ENCODE measurements at places on chromosomes 4 and X.

GRCh38 chrX:41095908-41096307, 10.7 kb downstream of the USP9X start:
- no peak for DNase-seq

GRCh38 chr4:184368290-184368689, 106.1 kb downstream of the IRF2 start:
- DNase-seq, result no peak

- no peak for DNase-seq
Measured at GRCh38 chr4:14877246-14878225, 124.7 kb upstream of the CPEB2 start.

- no peak for DNase-seq
Measured at GRCh38 chr4:187436251-187436650, 559.3 kb upstream of the ZFP42 start.

DNA sequence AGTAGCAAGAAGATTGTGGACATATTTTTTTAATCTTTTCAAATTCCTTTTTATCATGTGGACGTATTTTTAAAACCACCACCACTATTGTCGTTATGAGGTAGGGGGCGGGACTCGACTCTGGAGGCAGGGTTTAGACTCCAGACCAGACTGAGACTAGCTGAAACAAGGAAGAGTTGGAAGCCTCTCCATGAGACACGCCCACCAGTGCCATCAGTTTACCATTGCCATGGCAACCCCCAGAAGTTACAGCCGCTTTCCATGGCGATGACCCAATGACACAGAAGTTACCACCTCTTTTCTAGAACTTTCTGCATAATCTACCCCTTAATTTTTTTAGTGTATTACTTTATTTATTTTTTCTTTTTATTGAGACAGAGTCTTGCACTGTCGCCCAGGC, 8.7 kb downstream of the MRFAP1 start:
- DNase-seq, result no peak

GRCh38 chrX:48022738-48023137, 15.9 kb downstream of the SPACA5 start:
- DNase-seq, result no peak

- no peak for DNase-seq
Measured at GRCh38 chr4:18319431-18319830, 297.9 kb upstream of the LCORL start.

- no peak for DNase-seq
Measured at GRCh38 chr4:149277705-149278104, 537.9 kb downstream of the IQCM start.

- DNase-seq, result peak; percentile 2
Measured at GRCh38 chrX:77160301-77160700, 286.9 kb upstream of the FGF16 start.

DNA sequence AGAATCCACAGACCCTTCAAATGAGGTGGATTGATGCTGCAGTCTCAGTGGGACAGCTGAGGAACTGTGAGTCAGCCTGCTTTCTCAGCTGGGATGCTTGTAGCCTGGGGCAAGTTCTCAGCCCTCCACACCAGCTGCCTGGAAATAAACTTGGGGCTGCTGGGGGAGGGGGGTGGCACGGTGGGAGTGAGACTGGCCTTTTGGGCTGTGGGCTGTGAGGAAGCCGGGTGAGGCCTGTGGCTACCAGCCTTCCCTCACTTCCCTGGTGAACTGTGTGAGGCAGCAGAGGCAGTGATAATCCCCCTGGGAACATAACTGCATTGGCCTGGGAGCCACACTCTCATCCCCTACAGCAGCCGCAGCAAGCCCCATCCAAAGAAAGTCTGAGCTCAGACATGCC, 114.5 kb upstream of the GUCY1A1 start:
- DNase-seq, result peak; percentile 73

DNA sequence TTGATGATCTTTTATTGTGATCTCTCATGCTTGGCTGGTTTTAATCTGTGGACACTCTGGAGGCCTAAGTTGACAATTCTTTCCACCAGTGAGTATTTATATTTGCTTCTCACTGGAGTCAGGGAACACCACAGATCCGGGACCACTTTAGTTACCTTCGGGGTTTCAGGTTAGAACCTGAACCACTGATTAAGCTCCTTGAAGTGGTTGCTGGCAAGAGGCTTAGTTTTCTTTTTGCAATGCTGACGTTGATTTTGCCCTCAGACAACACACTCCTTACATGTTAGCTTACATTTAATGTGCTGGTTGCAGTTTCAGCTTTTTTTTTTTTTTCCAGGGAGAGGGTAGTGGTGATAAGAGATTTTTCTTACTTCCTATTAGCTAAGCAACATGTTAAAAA, 10.5 kb upstream of the ZNF330 start:
- DNase-seq, result no peak

DNA sequence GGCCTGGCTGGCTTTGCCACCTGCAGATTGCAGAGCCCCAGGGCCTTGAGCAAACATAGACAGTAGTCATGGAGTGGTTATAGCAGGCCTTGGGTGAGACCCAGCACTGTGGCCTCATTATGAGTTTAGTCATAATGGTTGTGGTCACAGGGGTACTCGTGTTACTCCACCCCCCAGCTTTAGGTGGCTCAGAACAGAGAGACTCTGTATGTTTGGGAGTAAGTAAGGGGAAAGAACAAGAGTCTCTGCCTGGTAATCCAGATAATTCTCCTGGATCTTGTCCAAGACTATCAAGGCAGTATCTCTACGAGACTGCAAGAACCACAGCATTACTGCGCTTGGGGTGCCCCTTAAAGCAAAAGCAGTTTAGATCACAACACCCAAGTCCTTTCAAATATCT, 62.3 kb upstream of the SCRG1 start:
- DNase-seq, result peak; percentile 3

DNA sequence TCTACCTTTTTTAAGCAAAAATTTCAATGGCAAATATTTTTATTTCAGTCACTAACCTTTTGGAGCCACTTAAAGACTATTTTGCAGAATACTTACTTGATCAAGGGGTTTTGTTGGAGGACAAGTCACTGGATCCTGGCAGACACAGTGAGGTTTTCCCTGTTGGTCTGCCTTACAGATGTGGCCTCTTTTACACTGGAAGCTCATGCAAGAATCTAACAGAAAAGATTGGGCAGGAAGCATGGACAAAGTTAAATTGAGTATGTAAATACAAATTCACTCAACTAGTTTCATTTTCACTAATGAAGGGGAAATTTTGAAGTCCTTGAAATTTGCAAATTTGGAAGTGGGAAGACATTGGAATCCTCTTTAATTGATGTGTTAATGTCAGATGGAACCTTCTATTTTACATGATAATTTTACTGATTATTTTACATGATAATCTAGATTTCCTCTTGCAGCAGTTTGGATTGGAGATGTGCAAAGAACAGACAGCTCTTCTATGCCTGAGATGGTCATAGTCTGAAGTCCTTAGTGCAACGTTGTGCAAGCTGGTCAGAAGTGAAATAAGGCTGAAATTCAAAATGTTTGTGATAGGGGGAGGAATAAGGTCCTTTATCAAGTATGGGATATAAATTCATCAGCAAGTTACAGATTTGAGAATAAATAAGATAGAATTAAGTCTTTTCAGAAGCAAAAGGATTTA, 38.4 kb downstream of the SPARCL1 start:
- no peak for DNase-seq

DNA sequence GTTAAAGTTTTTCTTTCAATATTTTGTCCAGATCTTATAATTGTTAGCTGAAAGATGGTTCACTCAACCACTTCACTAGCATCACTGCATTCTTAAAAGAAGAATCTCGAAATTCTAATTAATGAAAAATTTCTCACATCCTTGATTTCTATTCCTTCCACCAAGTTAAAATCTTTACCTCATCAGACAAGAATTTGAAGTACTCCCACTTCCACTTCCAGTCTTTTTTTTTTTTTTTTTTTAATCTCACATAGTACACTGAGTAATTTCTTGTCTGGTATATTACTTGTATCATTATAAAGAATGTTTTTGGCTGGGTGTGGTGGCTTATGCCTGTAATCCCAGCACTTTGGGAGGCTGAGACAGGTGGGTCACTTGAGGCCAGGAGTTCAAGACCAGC, 73.2 kb downstream of the FBXW7 start:
- peak; percentile 35 for DNase-seq

GRCh38 chrX:27660878-27661277, 70.7 kb downstream of the DCAF8L2 start:
- no peak for DNase-seq

DNA sequence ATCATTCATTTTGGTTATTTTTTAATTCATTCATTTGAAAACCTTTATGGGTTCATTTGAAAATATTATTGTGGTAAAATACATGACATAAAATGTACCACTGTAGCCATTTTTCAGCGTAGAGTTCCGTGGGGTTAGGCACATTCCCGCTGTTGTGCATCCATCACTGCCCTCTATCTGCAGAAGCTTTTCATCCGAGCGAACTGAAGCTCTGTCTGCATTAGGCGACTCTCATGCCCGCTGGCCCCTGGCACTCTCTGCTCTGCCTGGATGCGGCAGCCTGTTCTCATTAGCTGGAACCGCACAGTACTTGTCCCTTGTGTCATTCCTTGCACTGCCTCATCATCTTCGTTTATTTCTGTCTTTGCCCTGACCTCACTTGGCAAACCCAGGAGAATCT, 17.5 kb downstream of the CFAP99 start:
- DNase-seq, result no peak

- DNase-seq, result peak; percentile 20
Measured at GRCh38 chr4:174631901-174632758, 109.8 kb upstream of the HPGD start.

GRCh38 chrX:54825716-54826438, 18.3 kb downstream of the MAGED2 start:
- DNase-seq, result no peak

GRCh38 chr4:25178838-25179261, 18.6 kb upstream of the SEPSECS start:
- DNase-seq, result no peak

DNA sequence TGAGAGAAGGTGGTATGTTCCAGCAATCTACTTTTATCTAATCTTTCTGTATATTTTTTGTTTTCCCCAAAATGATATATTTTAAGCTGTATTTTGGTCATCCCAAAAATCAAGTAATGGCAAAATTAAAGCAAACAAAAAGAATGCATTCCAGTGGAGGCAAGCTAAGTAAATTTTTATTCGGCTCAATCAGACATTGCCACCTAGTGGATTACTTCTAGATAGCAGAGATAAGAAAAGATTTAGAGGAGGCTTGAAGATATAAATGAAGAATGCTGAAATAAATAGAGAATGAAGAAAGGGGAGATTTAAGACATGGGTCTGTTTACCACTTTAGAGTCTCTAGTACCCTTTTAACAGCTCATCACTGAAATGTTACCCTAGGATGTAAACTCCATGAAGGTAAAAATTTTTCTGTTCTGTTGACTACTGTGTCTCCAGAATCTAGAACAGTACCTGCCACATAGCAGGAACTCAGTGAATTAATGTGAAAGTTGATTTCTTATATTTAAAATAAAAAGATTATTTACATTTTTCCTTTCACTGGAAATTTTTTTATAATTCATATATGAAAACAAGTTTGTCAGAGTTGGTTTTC, 110.9 kb upstream of the ANK2 start:
- DNase-seq, result peak; percentile 46

- no peak for DNase-seq
Measured at GRCh38 chrX:32116047-32116446, 1044.2 kb upstream of the FTHL17 start.

GRCh38 chr4:186940476-186940875, 216.8 kb upstream of the FAT1 start:
- no peak for DNase-seq

DNA sequence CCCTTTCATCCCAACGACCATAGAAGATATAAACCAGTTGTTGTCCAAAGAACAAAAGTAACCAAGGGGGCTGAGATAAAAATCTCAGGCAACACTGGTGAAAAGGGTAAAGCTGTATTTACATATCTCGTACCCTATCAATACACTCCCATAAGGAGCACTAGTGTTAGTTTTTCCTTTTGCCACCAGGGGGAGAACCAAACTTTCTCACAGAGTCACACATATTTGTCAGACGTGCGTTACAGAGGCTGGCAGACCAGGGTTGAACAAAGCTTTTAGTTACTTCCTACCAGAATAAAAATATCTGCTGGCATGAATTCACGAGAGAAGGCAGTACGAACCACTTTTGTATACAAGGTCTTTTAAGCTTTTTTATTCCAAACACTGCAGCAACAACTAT, 88.3 kb downstream of the AMELX start:
- peak; percentile 59 for DNase-seq

DNA sequence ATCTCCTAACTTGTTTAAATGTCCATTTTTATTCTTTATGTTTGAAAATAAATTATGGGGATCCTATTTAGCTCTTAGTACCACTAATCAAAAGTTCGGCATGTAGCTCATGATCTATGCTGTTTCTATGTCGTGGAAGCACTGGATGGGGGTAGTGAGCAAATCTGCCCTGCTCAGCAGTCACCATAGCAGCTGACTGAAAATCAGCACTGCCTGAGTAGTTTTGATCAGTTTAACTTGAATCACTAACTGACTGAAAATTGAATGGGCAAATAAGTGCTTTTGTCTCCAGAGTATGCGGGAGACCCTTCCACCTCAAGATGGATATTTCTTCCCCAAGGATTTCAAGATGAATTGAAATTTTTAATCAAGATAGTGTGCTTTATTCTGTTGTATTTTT, 27.6 kb downstream of the NUDT6 start:
- no peak for DNase-seq

- DNase-seq, result no peak
Measured at GRCh38 chr4:8148159-8148558, 10.5 kb downstream of the ABLIM2 start.

- DNase-seq, result no peak
Measured at GRCh38 chr4:148557793-148558192, 115.6 kb upstream of the NR3C2 start.

GRCh38 chrX:112611776-112612175, 68.0 kb downstream of the LHFPL1 start:
- DNase-seq, result no peak

DNA sequence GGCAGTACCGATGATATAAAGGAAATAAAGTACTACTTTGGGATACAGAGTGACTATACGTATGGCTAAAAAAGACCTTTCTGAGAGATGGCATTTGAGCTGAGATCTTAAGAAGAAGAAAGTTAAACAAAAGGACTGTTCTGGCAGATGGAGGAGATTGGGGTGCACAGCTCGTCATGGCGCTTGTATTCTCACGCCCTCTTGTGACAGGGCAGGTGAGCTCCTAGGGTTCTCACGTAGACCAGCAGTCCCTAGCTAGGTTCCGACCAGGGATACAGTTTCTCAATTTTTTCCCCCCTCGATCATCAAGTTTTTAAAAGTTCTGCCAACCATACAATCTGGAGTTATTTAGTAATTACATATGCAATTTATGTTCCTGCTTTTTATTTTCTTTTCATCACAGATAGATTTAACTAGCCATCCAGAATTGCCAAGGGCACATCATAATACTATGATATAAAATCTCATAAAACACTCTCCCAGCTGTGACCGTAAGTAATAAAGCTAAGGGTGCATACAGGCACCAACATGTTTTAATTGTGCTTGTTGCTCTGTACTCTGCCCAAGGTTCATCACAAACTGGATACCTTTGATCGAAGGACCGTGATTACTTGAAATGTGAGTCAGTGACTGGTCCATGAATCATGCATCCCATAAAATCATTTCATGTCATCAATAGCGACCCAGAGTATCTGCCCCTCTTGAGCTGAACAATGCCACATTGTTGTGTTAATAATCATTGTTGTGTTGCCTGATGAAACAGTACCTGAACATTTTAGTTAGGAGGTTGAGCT, 69.4 kb upstream of the ZNF518B start:
- no peak for DNase-seq

- no peak for DNase-seq
Measured at GRCh38 chr4:90027565-90027964, 99.6 kb upstream of the CCSER1 start.
